Vein endothelial cell (primary cell): ENCODE measurements at places on chromosomes 1 and 21. TPM values are rescaled to one million over a fixed set of nuclear protein-coding genes. Genes with fewer than 3 reads are reported as not detected.

Gene BRINP2
- not detected in 2 replicates for total RNA-seq

Gene OR2T11
- total RNA-seq = not detected in 2 replicates

Gene NRIP1
- total RNA-seq = 47.7 and 72.1 TPM in 2 replicates

Gene TFF3
- total RNA-seq = 23.1 and 32.0 TPM in 2 replicates

Gene TRAF5
- 13.7 and 14.9 TPM in 2 replicates for total RNA-seq

Gene KAZN
- total RNA-seq = 1.3 and 5.4 TPM in 2 replicates

Gene LAMB3
- total RNA-seq = 3.8 and 7.8 TPM in 2 replicates

Gene LCE2A
- not detected in 2 replicates for total RNA-seq

Gene ALG14
- total RNA-seq = 1.3 and 2.0 TPM in 2 replicates

Gene CELA3A
- total RNA-seq = not detected in 2 replicates

Gene RAD54L
- total RNA-seq = 2.0 and 5.3 TPM in 2 replicates

Gene ACTL8
- not detected in 2 replicates for total RNA-seq

Gene ANGPTL1
- total RNA-seq = under 0.01 TPM in 2 replicates

Gene B3GALNT2
- total RNA-seq = 37.6 and 39.8 TPM in 2 replicates

Gene BRWD1
- 49.5 and 51.3 TPM in 2 replicates for total RNA-seq

Gene RGS8
- total RNA-seq = not detected in 2 replicates

Gene HLX
- total RNA-seq = 8.5 and 15.0 TPM in 2 replicates

Gene GADD45A
- 41.6 and 44.1 TPM in 2 replicates for total RNA-seq

Gene TMCC2
- 2.0 and 2.1 TPM in 2 replicates for total RNA-seq

Gene CFAP45
- 0.65 and 1.5 TPM in 2 replicates for total RNA-seq

Gene PAX7
- total RNA-seq = not detected in 2 replicates

Gene OR1C1
- total RNA-seq = not detected in 2 replicates

Gene CASQ1
- total RNA-seq = not detected in 2 replicates
